Amniotic stem cell (primary cell): ENCODE measurements at places on chromosomes 6 and 20.

DNA sequence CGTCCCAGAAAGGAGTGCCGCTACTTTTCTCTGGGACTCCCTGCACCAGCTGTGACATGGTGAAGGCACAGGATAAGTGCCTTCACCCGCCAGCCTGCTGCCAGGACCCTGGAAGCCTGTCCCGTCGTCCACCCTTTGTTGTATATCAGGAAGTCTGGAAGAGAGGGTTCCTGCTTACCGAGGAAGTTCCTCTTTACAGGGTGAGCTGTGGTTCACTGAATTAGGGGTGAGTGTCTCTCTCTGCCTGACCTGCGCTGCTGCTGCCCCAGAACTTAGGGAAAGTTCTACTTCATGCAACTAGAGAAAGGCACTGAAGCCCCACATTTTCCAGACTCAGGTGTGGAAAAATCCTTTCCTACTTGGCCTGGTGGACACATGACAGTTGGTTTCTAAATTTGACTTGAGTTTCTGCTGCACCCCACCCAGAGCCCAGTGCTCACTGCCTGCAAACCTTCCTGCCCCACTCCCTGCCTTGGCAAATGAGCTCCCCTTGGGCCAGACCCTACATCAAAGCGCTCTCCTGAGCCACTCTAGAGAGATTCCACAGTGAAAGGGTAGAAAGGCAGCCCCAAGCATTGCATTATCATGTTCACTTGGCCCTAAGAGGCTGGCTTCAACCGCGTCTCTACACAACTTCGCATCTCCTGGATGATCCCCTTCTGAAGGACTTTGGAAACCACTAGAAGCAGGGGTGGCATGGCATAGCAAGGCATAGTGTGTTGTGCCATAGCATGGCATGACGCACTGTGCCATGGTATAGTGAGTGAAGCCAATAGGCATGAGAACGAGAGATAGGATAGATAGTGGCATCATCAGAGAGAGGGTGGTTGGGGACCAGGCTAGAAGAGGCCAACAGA lies 215.8 kb upstream of the CDYL start:
- no peak for DNase-seq

- no peak for DNase-seq
Measured at GRCh38 chr20:17735959-17736621, 36.3 kb downstream of the BANF2 start.

- no peak for DNase-seq
Measured at GRCh38 chr6:33619166-33619840, 1.8 kb upstream of the ITPR3 start.

GRCh38 chr6:132512638-132513632 lies at the start of gene STX7:
STX7 (minus strand) TSS chr6:132513116; CDS start chr6:132503530, 9,586 bp downstream.
- peak; percentile 72 for DNase-seq

- DNase-seq: no peak
Measured at GRCh38 chr6:142302421-142303175, 791 bp downstream of the ADGRG6 start.

DNA sequence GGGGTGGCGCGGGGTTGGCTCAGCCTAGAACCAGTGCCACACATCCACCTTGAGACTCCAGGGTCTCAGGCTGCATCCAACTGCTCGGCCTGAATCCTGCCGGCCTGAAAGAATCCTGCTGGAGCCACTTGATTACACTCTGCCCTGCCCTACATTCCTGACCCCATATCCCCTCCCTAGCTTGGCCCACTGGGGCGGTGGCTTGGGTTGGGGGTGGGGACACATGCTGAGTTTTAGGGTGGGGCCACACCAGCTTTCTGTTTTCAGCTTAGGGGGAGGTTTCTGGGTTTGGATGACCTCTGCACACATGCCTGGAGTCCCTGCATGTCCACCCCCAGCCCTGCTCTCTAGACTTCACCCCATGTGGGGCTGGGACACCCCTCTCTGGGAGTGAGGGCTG lies 6.8 kb downstream of the ITPR3 start:
- DNase-seq: no peak

DNA sequence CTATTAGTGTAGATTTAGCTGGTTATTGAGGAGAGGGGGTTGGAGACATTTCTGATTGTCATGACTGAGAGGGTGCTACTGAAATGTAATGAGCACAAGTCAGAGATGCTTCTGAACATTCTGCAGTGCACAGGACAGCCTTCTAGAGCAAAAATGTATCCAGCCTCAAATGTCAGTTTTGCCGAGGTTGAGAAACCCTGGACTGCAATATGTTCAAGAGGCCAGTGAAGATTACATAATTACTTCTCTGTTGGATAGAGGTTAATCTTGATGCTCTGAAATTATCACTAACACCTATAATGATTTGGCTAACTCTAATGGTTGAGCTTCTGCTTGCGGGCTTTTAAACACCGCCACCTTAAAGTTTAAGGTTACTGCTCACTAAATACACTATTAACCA lies 3.4 kb upstream of the DUSP22 start:
- no peak for DNase-seq
